ENCODE measurements at places on chromosomes 6 and 20. TPM values are rescaled to one million over a fixed set of nuclear protein-coding genes. Genes with fewer than 3 reads are reported as not detected.

- no peak for DNase-seq
Measured at GRCh38 chr6:166815629-166816028, 140.7 kb downstream of the RNASET2 start.

DNA sequence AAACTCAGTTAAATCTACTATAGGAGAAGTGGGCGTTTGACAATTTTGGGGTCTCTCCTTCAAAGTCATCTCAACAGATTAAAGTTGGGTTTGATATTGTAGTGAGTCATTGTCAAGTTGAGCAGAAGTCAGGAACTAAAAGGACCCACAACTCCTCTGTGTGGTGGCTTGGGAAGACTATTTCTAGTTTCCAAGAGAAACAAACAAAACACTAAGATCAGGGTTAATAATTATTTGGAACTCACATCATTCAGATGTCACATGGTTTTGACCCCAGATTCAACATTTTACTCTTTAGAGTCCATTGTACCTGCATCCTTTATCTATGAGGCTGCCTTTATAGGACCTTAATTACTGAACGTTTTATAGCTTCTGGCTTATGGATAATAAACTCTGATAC is 45.3 kb upstream of the TINAG start:
- no peak for DNase-seq

GRCh38 chr20:4071178-4071693 is 55.9 kb upstream of the RNF24 start:
- no peak for DNase-seq

GRCh38 chr20:37518606-37519507 is 2.2 kb upstream of the NNAT start:
- no peak for DNase-seq

- no peak for DNase-seq
Measured at GRCh38 chr20:9319687-9320384, 194.6 kb upstream of the LAMP5 start.

- no peak for DNase-seq
Measured at GRCh38 chr20:23644164-23644563, 6.4 kb upstream of the CST3 start.

DNA sequence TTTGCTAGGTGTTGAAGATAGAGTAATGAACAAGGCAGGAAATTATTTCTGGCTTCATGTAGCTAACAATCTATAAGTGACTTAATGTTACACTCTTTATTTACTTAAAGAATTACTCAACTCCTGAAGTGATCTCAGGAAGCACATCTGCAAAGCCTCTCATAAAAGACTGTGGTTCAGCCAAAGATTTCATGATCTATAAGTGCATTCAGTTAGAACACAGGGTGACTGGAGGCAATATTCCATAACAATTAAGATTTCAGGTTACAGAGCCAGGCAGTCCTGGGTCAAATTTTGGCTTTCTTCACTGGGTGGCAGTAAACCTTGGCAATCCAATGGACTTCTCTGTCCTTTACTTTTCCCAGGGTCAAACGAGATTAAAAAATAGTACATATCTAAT is 204.0 kb downstream of the TPBG start:
- DNase-seq = no peak

GRCh38 chr6:79423216-79423615 is 114.0 kb downstream of the LCA5 start:
- no peak for DNase-seq

DNA sequence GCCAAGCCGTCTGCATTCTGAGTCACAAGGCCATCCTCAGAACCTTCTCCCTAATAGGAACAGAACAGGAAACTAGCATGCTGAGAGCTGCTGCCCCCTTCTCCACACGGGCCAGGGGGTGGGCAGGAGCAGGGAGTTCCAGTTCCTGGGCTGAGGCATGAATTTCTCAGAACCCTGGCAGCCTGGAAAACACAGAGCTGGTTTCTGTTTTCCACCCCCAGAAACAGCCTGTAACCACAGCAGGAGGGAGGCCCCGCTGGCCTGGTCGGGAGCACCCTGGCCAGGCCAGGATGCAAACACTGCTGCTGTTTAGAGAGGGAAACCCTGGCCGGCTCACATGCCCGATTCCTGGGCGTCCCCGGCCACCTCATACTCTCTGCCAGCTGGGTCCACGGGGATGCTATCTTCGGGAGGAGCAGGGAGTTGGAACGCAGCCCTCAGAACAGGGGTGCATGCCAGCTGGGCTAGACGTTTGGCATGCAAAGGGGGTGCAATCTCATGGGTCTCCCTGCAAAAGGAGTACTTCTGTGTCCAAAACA is 130.1 kb downstream of the NFATC2 start:
- DNase-seq = no peak

GRCh38 chr20:17417225-17417624 is 114.0 kb downstream of the BFSP1 start:
- no peak for DNase-seq

DNA sequence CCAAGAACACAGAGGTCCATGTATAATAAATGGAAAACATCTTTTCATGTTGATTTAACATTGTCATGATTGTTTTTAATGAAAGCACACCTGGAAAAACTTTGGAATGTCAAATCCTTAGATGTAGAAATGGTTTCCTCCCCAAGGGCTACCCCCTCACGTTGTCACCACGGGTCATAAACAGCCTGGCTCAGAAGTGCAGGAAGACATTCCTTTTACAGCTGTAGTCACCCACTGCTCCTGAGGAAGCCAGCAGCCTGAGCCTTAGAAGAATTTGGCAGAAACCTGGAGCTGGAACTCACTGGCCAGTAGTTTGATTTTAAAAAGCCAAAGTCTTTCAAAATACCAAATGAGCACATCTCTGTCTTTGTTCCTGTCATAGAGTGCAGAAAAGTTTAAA is 23.7 kb downstream of the ADGRF5 start:
- DNase-seq = no peak

DNA sequence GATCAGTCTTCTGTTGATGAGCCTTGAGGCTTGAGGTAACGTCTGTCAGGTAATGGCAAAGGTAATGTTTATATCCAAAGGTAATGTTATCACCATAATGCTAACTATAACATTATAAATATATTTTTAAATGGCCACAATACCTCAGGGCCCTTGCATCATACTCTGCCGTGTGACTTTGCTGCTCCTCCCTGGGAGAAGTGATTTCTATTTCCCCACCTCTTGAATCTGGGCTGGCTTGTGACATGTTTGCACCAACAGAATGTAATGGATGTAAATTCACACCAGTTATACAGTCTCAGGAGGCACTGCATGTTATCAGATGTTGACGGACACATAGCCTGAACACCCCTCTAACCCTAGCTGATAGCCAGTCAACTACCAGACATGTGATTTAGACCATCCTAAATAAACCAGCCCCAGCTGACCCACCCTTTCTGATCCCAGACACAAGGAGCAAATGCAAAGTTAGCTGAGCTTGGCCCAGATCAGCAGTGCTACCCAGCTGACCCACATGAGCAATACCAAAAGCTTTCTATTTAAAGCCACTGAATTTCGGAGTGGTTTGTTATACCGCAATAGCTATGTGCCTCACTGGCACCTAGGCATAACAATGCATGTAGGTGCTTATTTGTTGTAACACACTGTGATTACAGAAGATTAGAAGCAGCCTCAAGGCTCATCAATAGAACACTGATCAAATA is 93.8 kb upstream of the SIRPA start:
- DNase-seq = no peak

DNA sequence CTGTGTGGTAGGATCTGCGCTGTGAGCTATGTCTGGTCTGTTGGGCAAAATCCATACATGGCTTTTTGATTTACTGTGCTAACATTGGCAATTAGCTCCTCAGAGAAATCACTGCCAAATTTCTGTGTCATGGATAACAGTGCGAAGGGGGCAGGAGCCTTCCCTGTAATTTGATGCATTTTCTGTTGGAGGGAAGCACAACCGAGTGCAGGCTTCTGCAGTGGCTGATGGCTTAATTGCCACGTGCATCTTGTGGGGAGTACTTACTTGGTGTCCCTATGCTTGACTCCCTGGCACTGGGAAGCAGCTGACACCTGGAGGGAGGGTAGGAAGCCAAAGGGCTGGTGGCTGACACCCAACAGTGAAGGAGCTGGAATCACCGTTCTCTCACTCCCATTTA is 99.3 kb upstream of the PROKR2 start:
- no peak for DNase-seq

The SYNJ2 gene
- total RNA-seq = 22.5 TPM

The RIN2 gene
- total RNA-seq = 1.9 TPM

The LPA gene
- not detected for total RNA-seq

The CDH26 gene
- 5.8 TPM for total RNA-seq

The SIGLEC1 gene
- 0.34 TPM for total RNA-seq

The RAB44 gene
- 1.8 TPM for total RNA-seq

The SLC22A3 gene
- not detected for total RNA-seq

The SLC9A8 gene
- total RNA-seq = 23.6 TPM

The BRPF3 gene
- total RNA-seq = 37.1 TPM

Measured in naive thymus-derived CD4-positive, alpha-beta T cell (primary cell).